ENCODE measurements at places on chromosomes 12 and 14. TPM values are rescaled to one million over a fixed set of nuclear protein-coding genes. Genes with fewer than 3 reads are reported as not detected.

DNA sequence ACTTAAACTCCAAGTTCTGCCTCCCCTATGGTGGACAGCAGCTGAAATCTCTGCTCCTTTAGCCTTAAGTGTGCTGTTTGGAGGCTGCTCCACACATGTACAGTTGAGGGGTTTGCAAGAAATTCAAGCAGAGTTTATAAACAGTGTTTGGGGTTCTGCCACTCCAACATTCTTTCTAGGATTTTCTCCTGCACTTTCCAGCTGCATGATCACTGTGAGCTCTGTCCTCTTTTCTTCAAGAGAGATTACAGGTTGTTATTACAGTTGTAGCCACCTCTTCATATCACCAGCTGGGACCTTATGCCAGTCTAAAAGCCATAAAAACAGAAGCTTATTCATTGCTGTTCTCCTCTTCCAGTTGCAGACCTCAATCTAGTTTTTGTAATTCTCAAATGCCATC is 8.4 kb downstream of the ZBTB25 start:
- peaks cover 42% of the 10 kb centered on the region for H3K4me1 ChIP-seq
- H3K27ac ChIP-seq = no peak overlapping the region
- H3K4me3 ChIP-seq = no peak overlapping the region

ZDHHC22 gene
- not detected for total RNA-seq

SPTB gene
- total RNA-seq = 0.03 TPM

GRCh38 chr14:33805593-33805992 is 145.3 kb downstream of the EGLN3 start:
- peaks cover 24% of the 10 kb centered on the region for H3K27me3 ChIP-seq
- no peak overlapping the region for H3K27ac ChIP-seq
- H3K4me3 ChIP-seq = no peak overlapping the region
- DNase-seq = no peak
- H3K4me1 ChIP-seq = no peaks in the 10 kb centered on the region

DNA sequence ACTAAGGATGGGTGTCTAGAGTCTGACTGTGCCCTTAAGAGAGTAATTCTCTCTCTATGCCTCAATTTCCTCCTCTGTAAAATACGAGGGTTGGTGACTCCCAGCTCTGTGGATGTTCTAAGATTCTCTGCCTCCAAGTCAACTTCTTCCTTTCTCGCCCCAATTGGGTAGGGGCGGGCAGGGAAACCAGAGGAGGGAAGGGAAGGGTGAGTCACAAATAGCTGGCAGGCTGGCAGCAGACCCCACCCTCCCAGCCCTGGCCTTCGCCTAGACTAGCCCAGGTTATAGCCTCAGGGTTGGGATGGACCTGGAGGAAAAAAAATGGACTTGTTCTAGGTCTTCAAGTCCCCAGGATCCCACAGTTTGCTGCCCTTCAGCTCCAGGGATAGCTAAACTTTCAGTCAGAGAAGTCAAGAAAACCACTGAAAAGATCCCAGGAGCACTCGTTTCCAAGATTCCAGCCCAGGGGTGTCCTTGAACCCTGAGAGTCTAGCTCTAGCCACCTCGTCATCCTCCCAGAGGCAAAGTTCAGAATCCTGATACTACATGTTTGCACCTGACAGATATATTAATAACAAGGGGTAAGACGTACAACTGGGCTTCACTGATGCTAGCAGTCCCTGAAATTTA is 2.3 kb downstream of the DGKA start:
- DNase-seq = peak; percentile 38
- H3K27me3 ChIP-seq = no peaks in the 10 kb centered on the region
- peak overlapping the region; percentile 81 for H3K27ac ChIP-seq
- H3K36me3 ChIP-seq = peaks cover 60% of the 10 kb centered on the region
- H3K4me1 ChIP-seq = peaks cover 78% of the 10 kb centered on the region

ADSS1 gene
- 2.7 TPM for total RNA-seq

IAPP gene
- not detected for total RNA-seq

- H3K27ac ChIP-seq = no peak overlapping the region
- no peaks in the 10 kb centered on the region for H3K27me3 ChIP-seq
- no peak for DNase-seq
- no peaks in the 10 kb centered on the region for H3K36me3 ChIP-seq
- no peaks in the 10 kb centered on the region for H3K4me1 ChIP-seq
Observed at GRCh38 chr14:33940561-33941011, 10.3 kb downstream of the EGLN3 start.

GRCh38 chr14:34873589-34874385 is 1.4 kb downstream of the BAZ1A start:
- peaks cover 19% of the 10 kb centered on the region for H3K36me3 ChIP-seq
- H3K4me1 ChIP-seq = peaks cover 24% of the 10 kb centered on the region
- H3K27ac ChIP-seq = peak overlapping the region; percentile 100
- DNase-seq = peak; percentile 90

DNA sequence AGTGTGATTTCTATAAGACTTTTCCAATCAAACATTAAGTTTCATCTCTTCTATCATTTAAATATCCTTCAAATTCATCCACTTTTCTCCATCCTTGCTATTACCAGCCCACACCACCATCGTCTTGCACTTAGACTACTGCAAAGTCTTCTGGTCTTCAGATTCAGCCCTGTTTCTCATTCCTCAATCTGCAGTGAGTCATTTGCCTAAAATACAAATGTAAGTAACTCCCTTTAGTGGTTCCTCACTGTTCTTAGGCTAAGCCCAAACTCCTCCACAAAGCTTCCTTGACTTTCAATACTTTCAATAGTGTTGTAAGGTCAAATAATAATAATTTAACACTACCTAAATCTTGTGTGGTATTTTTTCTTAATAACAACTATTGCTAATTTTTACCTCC is 83.3 kb downstream of the PLEKHG7 start:
- no peak overlapping the region for H3K4me3 ChIP-seq
- H3K27me3 ChIP-seq = no peaks in the 10 kb centered on the region
- DNase-seq = no peak

DNA sequence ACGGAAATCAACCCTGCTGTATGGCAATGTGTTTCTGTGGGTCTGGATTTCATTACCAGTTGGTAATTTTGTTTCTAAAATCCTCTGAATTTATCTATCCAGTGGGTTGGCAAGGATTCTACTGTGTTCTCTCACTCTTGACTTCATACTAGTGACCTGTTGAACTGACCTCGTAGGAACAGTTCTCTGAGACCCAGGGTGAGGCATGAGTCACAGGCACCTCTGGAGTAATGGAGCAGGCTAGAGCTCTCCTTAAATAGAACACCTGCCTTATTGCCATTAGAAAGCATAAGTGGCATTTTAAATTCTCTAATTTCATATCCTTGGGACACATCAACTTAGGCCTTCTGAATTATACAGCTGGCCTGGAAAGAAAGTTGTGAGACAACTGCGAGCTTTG is 258.3 kb upstream of the NAV3 start:
- DNase-seq = no peak
- no peak overlapping the region for H3K4me3 ChIP-seq
- no peaks in the 10 kb centered on the region for H3K36me3 ChIP-seq
- no peak overlapping the region for H3K27ac ChIP-seq
- no peaks in the 10 kb centered on the region for H3K27me3 ChIP-seq

PPP4R4 gene
- total RNA-seq = 4.3 TPM

DNA sequence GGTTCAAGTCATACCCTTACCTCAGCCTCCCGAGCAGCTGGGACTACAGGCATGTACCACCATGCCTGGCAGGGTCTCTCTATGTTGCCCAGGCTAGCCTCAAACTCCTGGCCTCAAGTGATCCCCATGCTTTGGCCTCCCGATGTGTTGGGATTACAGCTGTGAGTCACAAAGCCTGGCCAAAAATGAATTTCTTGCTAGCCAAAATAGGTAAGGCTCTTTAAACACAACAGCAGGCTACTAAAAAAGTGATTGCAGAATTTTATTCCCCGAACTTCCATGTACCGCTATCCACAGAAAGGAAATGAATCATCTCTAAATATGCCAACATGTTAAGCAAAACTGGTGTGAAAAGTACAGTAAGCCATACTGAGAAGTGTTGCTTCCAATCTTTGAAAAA is 50.6 kb downstream of the WDHD1 start:
- H3K4me3 ChIP-seq = no peak overlapping the region

GRCh38 chr12:108933949-108934348 is 54.1 kb downstream of the DAO start:
- no peak overlapping the region for H3K4me3 ChIP-seq
- H3K36me3 ChIP-seq = no peaks in the 10 kb centered on the region
- no peak overlapping the region for H3K27ac ChIP-seq
- H3K4me1 ChIP-seq = no peaks in the 10 kb centered on the region

DNA sequence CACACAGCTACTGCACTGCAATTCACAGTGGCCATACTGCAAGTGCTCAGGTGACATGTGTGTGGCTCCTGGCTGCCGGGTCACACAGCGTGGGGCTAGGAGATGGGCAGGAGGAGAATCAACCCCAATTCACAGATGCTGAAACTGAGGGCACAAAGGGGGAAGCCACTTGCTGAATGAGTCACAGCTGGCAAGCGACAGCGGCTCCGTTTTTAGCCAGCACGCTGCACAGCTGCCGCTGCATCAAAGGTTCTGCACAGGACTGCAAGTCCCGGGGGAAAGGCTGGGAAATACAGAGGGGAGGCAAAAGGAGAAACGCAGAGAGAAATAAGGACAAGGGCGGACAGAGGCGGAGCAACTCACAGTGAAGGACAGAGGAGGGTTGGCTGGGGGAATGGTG is 57.9 kb downstream of the KDM2B start:
- no peak for DNase-seq
- H3K27me3 ChIP-seq = no peaks in the 10 kb centered on the region
- no peak overlapping the region for H3K27ac ChIP-seq

- H3K4me1 ChIP-seq = no peaks in the 10 kb centered on the region
- no peak overlapping the region for H3K27ac ChIP-seq
- no peaks in the 10 kb centered on the region for H3K27me3 ChIP-seq
- H3K4me3 ChIP-seq = no peak overlapping the region
Observed at GRCh38 chr12:12977231-12977630, 22.8 kb downstream of the HEBP1 start.

GRCh38 chr12:4648104-4648500 is 749 bp downstream of the AKAP3 start:
- DNase-seq = no peak
- peak overlapping the region; percentile 93 for H3K4me3 ChIP-seq
- no peaks in the 10 kb centered on the region for H3K36me3 ChIP-seq
- H3K27ac ChIP-seq = peak overlapping the region; percentile 72
- no peaks in the 10 kb centered on the region for H3K27me3 ChIP-seq
- peaks cover 16% of the 10 kb centered on the region for H3K4me1 ChIP-seq

- H3K27ac ChIP-seq = no peak overlapping the region
- no peak overlapping the region for H3K4me3 ChIP-seq
- no peaks in the 10 kb centered on the region for H3K36me3 ChIP-seq
- no peak for DNase-seq
- H3K27me3 ChIP-seq = no peaks in the 10 kb centered on the region
Observed at GRCh38 chr12:59820594-59821011, 224.8 kb downstream of the SLC16A7 start.

- peaks cover 72% of the 10 kb centered on the region for H3K4me1 ChIP-seq
- peaks cover 7% of the 10 kb centered on the region for H3K36me3 ChIP-seq
- no peaks in the 10 kb centered on the region for H3K27me3 ChIP-seq
- DNase-seq = no peak
- H3K4me3 ChIP-seq = peak overlapping the region; percentile 74
Observed at GRCh38 chr14:95515080-95515489, 1.4 kb downstream of the SYNE3 start.

DNA sequence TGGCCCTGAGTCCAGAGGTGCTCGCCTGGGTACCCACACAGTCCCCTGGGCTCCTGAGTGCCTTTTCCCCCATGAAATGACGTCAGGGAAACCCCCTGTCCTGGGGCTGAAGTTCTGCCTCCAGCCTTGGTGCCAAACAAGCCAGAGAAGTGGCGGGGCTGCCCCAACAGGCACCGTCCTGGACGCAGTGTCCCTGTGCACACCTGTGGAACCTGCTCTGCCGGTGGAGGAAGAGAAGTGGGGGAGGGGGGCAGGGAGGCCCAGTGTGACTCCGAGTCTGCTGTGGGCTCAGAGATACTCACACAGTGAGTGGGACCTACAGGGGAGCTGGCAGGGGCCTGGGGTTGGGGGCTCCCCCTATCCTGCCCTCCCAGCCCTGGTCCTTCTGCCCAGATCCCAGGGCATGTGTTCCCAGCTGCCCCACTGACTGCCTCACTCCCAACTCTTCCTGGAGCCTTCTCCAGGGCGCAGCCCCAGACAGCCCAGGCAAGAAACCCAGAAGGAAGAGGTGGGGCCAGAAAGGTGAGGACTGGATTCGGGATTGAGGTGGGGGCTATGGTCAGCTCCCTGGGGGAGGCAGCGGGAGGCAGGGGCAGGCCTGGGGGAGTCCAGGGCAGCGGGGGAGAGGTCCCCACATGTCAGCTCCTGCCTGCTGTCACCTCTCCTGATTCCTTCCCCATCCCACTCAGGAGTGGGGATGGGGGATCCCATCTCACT is 24.7 kb downstream of the CCDC85C start:
- no peaks in the 10 kb centered on the region for H3K36me3 ChIP-seq
- H3K4me1 ChIP-seq = no peaks in the 10 kb centered on the region
- no peak overlapping the region for H3K27ac ChIP-seq
- no peak overlapping the region for H3K4me3 ChIP-seq
- DNase-seq = no peak

- H3K4me1 ChIP-seq = peaks cover 19% of the 10 kb centered on the region
- peak overlapping the region; percentile 40 for H3K4me3 ChIP-seq
- no peak for DNase-seq
- H3K36me3 ChIP-seq = no peaks in the 10 kb centered on the region
Observed at GRCh38 chr14:52951681-52952554, 1.1 kb upstream of the FERMT2 start.

GZMH gene
- total RNA-seq = 0.56 TPM

NIN gene
- total RNA-seq = 96.8 TPM

GRCh38 chr12:26821212-26821701 is 11.7 kb downstream of the ITPR2 start:
- H3K36me3 ChIP-seq = peaks cover 2% of the 10 kb centered on the region
- H3K27ac ChIP-seq = no peak overlapping the region
- peaks cover 3% of the 10 kb centered on the region for H3K4me1 ChIP-seq
- H3K4me3 ChIP-seq = no peak overlapping the region

- no peak overlapping the region for H3K4me3 ChIP-seq
- H3K36me3 ChIP-seq = no peaks in the 10 kb centered on the region
- no peak overlapping the region for H3K27ac ChIP-seq
- no peak for DNase-seq
Observed at GRCh38 chr12:38648813-38649212, 256.6 kb downstream of the CPNE8 start.

- H3K27me3 ChIP-seq = no peaks in the 10 kb centered on the region
- H3K36me3 ChIP-seq = no peaks in the 10 kb centered on the region
- H3K4me3 ChIP-seq = no peak overlapping the region
- no peaks in the 10 kb centered on the region for H3K4me1 ChIP-seq
Observed at GRCh38 chr12:105974738-105975137, 164.0 kb downstream of the NUAK1 start.

DNA sequence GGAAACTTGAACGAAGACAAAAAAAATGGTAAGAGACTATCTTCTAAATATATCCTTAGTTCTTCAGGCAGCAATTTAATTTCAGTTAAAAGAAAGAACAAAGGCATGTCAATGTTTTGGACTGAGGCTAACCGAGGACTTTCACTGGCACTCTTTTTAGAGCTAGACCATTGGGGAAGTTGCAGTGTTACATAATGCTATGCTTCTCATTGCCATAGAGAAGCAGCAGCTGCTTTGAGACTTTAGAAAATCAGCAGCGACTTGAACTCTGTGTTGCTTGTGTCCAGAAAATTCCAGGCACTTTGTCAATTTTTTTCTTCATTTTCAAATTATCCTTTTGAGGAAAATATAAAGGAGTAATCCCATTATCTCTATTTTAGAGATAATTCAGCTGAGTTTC is 964.2 kb downstream of the NRXN3 start:
- H3K27ac ChIP-seq = no peak overlapping the region
- H3K4me1 ChIP-seq = no peaks in the 10 kb centered on the region
- H3K4me3 ChIP-seq = no peak overlapping the region
- H3K36me3 ChIP-seq = no peaks in the 10 kb centered on the region
- H3K27me3 ChIP-seq = no peaks in the 10 kb centered on the region

CPM gene
- 2.2 TPM for total RNA-seq

- H3K27me3 ChIP-seq = peaks cover 6% of the 10 kb centered on the region
- H3K27ac ChIP-seq = no peak overlapping the region
- peaks cover 26% of the 10 kb centered on the region for H3K4me1 ChIP-seq
- DNase-seq = no peak
- no peaks in the 10 kb centered on the region for H3K36me3 ChIP-seq
Observed at GRCh38 chr14:100309028-100309737, 2.9 kb upstream of the SLC25A29 start.
